ENCODE measurements at places on chromosomes 7 and 10.

DNA sequence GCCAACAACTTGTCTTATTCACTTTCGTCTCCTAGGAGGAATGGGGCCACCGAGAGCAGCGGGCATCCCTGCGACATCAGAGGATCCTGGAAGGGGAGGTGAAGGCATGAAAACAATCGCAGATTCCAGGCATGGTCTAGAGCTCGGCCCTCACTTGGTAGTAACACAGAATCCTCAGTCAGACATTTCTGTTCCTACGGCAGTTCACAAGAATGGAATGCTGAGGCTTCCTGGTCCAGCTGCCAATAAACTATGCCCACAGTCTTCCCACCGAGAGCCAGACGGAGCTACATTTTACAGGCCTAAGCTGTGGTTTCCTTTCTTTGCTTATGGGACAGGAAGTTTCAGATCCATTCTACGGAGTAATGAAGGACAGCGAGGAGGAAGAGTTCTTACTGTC, 75.8 kb downstream of the OR13A1 start:
- peak; percentile 41 for DNase-seq

DNA sequence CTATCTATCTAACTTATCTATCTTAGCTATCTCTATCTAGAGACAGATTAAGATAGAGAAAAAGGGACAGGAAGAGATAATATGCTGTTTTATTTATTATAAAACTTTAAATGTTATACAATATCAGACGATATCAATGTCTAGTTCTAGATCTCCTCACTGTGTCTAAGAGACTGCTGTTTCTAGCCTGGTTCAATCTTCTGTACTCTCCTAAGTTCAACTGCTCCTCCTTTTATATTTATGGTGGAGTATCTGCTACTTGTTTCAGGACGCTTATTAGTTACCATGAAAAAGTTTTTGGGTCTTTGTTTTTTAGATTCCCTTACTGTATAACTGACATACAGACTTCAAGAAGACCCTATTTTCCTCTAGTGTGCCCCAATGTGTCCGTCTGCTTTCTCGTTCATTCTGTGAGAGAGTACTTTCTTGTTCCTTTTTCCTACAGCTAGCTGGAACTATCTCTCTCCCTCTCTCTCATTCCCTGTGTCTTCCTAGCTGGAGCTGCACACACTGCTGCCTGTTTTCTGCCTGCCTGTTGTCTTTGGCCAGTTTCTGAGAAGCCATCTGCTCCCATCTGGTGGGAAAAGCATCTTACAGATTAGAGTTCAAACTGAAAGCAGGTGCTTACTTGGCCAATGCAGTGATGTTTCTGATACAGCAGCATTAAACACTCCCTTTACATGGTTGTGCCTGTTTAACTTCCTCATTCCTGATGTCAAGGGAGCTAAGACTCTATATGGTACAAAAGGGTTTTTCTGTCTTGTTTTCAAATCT, 49.4 kb upstream of the ARL4A start:
- DNase-seq, result no peak

GRCh38 chr7:6708304-6708703, 1.6 kb upstream of the ZNF12 start:
- DNase-seq, result no peak

GRCh38 chr7:87312215-87312865, 33.1 kb upstream of the CROT start:
- peak; percentile 53 for DNase-seq

DNA sequence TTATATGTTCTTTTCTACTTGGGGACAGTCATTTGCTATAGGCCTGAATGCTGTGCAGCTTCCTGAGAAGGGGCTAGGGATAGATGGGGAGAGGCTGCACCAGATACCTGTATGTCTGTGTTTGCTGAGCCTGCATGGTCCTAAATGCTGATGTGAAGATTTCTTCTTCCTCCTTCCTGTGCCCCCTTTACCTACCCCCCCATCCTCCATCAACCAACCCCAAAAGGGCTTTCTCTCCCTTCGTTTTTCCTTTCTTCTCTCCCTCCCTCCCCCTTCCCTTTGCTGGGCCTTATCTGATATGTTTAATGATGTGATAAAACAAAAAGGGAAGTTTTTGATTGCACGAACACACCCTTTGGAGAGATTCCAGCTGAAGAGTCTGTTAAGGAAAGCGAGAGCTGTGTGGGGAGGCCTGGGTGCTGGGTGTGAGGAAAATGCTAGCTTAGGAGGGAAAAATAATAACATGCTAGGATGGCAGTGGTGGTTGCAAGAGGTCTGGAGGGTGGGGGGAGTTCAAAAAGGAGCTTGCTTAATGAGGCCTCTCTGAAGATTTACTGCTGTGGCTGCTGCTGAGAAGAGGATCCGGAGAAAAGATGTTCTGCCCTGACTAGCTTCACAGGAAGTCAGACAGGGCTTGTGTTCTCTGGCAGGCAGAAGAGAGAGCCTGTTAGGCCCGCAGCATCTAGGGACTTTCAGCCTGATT, 101.8 kb downstream of the SAMD9 start:
- DNase-seq, result peak; percentile 42

DNA sequence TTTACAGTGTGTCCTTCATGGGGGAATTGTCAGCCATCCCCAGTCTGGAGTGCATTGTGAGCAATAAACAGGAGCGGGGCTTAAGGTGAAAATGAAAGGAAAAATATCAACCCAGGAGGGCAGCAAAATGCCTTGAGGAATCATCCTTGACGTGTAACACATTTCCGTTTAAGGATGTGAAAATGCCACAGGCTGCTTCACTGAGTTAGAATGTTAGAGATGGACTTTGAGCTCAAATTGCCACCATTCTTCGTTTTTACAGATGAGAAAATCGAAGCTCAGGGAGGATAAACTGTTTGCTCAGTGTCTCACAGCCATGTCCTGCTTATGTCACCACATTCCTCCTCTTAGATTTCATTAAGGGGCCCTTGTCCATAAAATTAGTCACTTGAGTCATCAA, 23.1 kb downstream of the SORCS3 start:
- DNase-seq, result no peak

DNA sequence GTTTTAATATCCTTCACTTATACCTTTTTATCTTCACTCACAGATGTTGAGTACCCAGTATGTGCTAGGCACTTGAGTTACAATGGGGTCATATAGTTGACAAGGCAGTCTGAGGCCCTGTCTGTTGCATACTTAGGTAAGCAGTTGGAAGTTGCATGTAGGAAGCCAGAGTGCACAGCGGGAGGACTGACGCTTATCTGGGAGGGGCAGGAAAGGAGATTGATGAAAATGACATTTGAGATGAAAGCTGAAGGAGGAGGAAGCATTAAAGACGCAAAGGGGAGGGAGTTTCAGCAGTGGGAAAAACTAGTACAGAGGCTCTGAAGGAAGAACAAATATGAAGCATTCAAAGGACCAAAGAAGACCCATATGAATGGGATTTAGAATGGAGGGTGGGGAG, 266.2 kb downstream of the HTR7 start:
- DNase-seq, result no peak

DNA sequence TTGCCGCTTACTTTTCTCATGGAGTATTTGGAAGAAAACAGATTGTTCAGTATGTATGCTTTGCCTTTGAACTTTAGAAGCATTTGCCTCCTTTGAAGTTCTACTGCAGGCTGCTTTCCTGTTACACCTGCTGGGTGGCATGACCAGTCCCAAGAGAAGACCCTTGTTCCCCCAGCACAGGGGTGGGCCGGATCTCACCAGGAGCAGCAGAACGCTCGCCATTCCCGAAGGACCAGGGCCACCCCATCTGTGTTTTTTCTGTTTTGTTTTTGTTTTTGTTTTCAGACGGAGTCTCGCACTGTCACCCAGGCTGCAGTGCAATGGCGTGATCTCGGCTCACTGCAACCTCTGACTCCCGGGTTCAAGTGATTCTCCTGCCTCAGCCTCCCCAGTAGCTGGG, 493.6 kb downstream of the PTPRN2 start:
- DNase-seq, result no peak

DNA sequence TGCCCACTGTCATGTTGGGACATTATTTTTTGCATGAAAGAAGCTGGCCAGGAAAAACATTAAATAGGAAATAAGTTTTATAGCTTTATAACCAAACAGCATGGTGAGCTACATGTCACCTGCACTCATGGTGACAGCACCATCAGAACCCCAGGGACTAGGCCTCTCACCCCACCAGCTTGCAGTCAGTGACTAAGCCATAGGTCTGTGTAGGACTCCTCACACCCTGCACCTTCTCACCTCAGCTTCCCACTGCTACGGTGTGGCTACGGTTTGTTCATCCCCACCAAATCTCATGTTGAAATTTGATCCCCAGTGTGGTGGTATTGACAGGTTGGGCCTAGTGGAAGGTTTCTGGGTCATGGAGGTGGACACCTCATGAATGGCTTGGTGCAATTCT, 161.3 kb upstream of the VIPR2 start:
- DNase-seq, result no peak

DNA sequence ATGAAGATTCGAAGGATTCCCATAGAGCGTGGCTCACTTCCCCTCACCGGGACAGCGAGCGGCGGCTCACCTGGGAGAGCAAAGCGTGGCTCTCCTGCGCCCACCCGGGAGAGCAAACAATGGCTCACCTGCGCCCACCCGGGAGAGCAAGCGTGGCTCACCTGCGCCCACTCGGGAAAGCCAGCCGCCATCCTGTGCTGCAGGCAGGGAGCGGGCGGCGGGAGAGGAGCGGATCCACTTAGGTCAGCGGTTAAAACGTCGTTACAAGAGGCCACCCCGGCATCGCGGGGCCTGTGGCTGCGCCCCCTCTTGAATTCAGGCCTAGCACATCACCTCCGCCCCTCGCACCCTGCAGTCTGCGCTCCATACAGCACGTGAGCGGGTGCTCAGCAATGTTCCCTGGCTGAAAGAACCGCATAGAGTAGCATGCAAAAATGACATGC, 461 bp upstream of the FIGNL1 start:
- DNase-seq, result no peak

- DNase-seq, result no peak
These were observed 185.7 kb downstream of the XPNPEP1 start for GRCh38 chr10:109737626-109738025.

DNA sequence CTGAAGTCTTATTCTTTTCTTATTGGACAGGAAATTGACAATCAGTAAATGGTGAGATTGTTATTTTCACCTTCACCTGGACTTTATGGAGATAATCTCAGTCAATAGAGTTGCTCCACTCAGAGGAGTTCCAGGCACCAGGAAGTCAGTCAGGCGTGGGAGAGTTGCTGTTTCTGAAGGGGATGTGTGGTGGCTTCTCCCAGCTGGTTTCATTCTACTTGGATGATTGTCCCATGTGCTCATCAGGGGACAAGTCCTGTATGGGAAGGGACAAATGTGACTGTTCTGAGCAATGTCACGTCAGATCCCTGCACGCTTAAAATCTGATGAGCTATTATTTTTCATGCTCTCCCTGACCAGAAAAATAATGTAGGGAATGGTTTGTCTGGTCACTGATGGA, 222.5 kb upstream of the PITRM1 start:
- no peak for DNase-seq

DNA sequence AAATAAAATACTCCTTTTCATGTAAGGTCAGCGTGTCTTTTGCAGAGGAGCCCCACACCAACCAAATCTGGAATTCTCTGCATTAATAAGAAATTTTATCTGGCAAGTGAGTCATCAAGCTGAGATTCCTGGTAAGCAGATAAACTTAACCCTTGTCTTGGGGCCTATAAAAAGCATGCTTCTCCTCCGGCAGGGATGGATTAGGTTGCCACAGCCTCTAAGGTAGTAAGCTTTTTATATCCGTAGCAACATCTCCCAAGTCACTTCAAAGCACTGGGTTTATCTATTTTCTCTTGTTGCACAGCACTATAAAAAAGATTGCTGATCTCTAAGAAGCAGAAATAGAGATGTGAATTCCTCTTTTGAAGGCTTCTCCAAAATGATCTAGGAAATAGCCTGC, 202.8 kb upstream of the NOBOX start:
- no peak for DNase-seq

DNA sequence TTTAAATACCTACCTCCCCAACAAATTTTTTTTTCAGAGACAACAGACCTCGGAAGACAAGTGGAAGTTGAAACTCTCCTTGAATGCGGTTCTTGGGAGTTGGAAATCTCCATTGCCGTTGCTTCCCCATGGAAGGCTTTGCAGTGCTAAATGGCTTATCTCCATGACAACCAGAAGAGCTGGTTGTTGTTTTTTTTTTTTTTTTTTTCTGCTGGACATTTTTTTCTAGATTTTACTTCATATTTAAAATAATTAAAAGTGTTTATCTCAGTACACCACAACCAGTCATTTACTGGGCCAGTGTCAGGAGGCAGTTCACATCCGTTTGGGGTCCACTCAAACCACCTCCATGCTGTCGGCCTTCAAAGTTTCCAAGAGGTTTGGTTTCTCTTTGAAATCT, 348.5 kb upstream of the PRKCQ start:
- no peak for DNase-seq

- no peak for DNase-seq
These were observed 27.4 kb downstream of the UCMA start for GRCh38 chr10:13206546-13207443.

DNA sequence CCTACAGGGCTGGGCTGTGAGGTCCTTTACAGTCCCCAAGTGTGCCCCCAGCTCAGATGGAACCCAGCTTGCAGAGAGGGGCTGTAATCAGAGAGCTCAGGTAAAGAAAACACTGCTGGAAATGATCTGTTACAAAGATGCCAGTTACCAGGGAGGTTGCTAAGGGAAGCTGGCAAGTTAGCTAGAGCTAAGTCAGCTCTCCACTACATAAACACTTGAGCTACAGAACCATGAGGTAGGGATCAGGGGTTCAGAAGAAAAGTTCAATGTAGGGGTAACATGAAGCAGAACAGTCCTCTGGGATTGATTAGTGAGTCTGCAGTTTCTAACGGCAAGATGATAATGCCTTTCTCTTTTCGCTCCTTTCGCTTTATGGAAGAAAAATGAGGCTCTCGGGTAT, 53.1 kb upstream of the TM9SF3 start:
- no peak for DNase-seq

DNA sequence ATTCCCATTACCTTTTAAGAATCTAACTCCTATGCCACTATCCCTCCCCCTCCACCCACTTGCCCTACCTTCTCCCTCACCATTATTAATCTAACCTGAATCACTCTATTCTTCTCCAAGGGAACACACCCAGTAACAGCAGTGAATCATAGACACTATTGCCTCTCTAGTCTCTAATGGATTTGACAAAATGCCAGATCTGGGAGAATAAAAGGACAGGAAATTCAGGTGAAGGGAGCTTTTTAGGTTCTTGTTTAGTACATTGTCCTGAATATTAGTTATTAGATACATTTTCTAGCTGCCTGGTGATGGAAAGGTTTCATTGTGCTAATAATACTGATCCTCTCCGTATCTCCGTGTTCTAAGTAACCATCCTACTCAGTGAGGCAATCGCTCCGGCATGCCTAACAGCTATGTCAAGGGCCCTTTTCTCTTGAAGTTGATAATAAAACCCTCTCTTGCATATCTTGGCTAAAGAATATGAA, 4.1 kb upstream of the SFR1 start:
- peak; percentile 15 for DNase-seq

DNA sequence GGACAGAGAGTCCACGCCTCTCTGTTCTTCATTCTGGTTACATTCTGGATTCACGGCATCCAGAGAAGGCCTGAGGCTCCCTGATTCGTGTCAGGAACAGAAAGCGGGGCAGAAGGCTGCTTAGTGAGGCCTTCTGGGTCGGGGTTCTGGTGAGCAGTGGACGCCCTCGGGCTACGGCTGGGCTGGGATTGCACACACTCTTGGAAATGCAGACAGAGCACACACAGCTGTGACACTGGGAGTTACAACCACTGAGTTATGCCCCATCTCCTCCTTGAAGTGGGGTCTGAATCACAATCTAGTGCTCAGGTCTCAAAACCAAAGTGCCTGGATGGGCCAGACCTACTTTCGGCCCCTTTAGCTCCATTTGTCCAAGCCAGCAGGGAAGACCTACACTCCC, 156.9 kb upstream of the GDF10 start:
- DNase-seq, result peak; percentile 11

Measured in EL (cell line).